ENCODE measurements at places on chromosomes 7 and 10.

DNA sequence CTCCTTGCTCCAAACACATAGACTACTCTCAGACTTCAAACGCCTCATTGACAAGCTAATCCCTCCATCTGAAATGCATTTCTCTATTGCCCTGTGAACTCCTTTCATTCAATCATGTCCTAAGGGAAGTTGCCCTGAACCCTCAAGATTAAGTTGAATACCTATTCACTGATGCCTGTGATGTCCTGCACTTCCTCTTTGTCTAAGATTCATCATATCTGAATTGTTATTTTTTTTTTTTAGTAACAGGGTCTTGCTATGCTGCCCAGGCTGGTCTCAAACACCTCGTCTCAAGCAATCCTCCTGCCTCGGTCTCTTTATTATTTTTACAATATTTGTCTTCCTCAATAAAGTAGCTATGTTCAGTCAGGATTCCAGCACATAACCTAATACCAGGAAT, 3.2 kb downstream of the PSMA2 start:
- DNase-seq = no peak

DNA sequence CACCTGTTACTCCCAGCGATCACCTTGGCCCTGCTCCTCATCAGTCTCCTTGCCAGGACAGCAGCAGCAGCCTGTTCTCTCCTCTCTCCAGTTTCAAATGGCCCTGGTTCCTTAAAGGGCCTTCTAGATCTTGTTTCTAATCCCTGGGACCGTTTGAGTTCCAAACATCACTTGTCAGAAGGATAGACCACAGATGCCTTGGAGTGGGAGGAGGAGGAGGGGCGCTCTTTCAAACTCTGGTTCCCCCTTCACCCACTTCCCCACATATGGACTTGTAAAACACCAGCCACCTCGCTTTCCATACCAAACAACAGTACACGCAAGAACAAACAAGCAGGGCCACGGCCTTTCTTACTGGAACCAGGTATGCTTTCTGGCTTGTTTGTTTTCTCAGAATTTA, 104.8 kb downstream of the PLXNA4 start:
- no peak for DNase-seq

- no peak for DNase-seq
These were observed 281.0 kb downstream of the ABCA13 start for GRCh38 chr7:48452218-48452617.

DNA sequence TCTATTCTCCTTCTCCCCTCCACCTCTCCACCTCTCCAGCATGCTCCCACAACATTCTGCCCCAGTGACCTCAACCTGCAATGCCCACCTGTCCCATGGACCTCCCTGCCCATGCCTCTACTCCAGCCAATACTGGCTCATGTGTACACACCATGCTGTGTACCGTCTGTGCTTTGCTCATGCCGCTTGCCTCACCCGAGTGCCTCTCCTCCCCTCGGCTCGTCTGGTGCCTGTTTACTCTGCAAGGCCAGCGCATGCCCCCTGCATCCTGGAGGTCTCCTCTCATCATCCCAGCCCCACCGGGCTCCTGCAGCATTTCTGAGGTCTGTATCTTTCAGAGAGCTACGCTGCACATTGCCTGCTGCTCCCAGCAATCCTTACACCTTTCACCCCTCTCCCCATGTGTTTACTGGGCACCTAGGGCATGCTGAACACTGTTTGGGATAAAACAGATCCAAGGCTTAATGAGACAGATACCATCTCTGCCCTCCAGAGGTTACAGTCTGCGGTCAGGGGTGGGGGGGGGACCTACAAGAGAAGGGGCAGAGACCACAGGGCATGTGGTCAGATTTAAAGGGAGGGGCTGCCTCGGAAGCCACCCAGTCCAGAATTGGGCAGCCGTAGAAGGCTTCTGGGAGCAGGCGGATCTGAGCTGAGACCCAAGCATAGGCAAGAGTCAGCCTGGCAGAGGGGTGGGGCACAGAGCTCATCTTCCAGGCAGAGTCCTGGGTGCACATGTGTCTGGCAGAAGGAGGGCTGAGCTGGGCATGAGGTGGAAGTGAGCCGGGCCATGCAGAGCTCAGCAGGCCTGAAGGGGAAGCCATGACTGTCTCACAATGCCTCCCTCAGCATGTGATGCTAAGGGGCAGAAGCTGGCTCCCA, 29.6 kb upstream of the PSAP start:
- DNase-seq = no peak

DNA sequence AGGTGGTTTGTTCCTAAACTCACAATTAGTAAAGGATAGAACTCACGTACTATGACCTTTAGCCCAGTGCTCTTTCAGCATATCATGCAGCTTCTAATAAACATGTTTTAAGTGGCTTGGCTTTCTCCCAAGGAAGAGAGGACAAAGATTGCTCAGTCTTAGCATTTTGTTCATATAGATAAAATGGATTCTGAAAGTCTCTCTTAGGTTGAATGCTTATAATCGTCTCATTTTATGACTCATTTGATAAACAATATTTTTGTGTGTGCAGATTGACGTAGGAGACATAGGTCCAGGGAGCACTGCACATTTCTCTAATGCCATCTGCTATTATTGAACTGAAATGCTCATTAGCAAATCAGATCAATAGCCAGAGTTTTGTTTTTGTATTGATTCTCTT, 44.8 kb downstream of the GNAT3 start:
- DNase-seq = no peak

DNA sequence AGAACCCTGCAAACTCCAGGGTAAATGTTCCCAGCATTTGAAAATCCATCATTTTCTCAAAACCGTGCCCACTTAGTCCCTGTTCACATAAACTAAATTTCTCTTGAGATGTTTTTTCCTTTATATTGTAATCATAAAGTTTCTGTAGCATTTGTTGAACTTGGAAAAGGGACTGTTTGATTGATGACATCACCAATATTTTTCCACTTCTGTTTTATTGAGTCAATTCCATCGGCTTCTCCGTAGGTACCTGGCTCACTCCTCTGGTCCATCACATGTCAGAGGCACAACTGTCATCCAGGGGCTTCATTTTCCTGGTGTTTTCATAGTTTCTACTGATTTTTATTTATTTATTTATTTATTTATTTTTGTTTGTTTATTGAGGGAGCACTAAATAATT, 462.5 kb upstream of the PFKP start:
- no peak for DNase-seq

- DNase-seq = no peak
These were observed 80.8 kb upstream of the RHOBTB1 start for GRCh38 chr10:61024856-61025201.

GRCh38 chr7:146136357-146136875, 19.8 kb downstream of the CNTNAP2 start:
- no peak for DNase-seq

DNA sequence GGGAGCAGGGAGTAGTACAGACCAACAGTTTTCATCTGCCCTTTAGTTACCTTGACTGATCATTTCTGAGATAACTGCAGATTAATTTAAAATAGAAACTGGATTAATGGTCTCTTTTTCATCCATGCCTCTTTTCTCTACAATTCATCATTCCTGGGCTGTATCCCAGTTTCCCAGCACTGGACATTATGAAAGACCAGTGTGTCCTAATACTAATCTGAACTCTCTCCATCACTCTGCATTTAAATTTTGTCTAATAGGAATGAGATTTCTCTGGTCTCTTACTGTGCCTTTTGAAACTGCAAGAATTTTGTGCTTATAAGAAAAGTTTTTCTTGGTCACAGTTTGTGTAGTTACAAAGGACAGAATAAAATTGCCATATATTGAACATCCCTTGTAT, 12.7 kb downstream of the PLEKHA8 start:
- no peak for DNase-seq

GRCh38 chr7:22129819-22130580, 184.3 kb upstream of the CDCA7L start:
- DNase-seq = no peak

GRCh38 chr7:16594061-16594460, 51.5 kb downstream of the ANKMY2 start:
- peak; percentile 16 for DNase-seq

DNA sequence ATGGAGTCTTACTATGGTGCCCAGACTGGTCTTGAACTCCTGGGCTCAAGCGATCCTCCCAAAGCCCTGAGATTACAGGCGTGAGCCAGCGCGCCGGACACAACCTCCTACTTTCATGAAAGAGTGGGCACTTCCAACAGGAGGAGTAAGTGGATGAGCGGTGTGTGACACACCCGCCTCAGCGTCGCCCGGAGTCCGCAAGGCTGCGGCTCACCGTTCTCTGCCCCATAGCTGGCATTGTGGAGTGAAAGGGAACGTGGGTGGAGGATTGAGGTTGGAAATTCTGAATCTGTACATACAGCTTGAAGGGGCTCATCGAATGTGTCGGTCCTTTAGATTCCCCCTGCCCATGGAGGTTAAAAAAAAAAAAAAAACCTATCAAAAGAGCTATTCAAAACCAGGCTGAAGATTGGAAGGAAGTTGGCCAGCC, 524 bp upstream of the PRXL2A start:
- no peak for DNase-seq

GRCh38 chr10:101776161-101776817, 375 bp upstream of the FGF8 start:
- no peak for DNase-seq

- no peak for DNase-seq
These were observed 213.9 kb downstream of the DYNC1I1 start for GRCh38 chr7:95986178-95986764.

DNA sequence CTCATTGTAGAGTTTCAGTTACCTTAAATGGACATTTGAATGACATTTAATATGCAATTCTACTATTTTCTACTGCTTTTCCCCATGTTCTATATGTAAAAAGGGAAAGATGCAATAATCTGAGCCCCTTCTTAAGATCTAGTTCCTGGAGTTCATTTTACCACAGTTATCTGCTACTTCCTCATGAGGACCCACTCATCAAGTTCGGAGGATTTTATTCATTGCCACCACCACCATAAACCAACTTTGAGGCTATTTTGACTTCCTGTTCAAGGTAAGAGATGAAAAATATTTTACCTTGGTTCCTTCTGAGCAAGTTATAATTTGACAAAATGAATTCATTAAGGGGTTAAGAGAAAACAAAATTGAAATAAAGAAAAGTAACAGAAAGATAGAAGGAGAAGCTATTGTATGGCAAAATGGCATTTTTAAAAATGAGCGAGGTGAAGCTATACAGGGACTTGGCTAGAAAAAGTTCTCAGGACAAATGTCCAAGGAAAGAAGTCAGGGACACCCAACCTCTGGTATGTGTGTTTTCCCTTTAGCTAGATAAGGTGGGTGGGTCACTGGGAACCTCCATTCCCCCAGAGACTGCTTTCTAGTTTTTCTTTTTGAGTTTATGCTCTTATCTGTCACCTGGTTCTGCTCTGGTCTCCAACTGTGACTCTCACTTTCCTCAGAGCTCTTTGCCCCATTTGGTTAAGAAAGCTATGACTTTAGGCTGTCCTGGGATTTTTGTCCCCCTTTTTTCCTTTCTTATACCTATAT, 14.9 kb upstream of the FAM3C start:
- DNase-seq = no peak

- DNase-seq = peak; percentile 34
These were observed 4.8 kb downstream of the STRIP2 start for GRCh38 chr7:129438839-129439651.

GRCh38 chr10:114881417-114881816, 56.6 kb upstream of the TRUB1 start:
- DNase-seq = no peak

GRCh38 chr10:75398200-75398691, 3.3 kb downstream of the ZNF503 start:
- no peak for DNase-seq

DNA sequence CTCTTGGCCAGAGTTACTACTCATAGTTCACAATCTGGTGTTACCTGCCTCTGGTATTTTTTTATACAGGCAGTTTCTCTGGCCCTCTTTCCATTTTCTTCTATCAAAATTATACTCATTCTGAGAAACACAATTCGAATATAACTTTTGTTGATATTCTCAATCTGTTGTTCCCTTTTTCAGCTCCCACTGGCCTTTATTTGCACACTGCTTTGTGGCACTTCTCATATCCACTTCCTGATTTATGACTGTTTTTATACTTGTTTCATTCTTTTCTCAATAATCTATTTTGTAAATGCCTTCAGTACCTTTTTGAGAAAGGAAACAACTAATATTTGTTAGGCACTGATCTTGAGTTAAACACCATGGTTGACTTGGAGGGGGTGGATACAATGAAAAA, 93.8 kb upstream of the HDAC9 start:
- no peak for DNase-seq

- no peak for DNase-seq
These were observed 461.9 kb downstream of the KCNMA1 start for GRCh38 chr10:77175631-77176222.

- peak; percentile 24 for DNase-seq
These were observed at the start of the genes ANKIB1 and KRIT1 for GRCh38 chr7:92245487-92246359. ANKIB1 (plus strand) TSS chr7:92245974; CDS start chr7:92294979, 49,005 bp downstream. KRIT1 (minus strand) TSS chr7:92245914; CDS start chr7:92242135, 3,779 bp downstream.

GRCh38 chr10:44938956-44939355, 20.6 kb upstream of the RASSF4 start:
- no peak for DNase-seq

DNA sequence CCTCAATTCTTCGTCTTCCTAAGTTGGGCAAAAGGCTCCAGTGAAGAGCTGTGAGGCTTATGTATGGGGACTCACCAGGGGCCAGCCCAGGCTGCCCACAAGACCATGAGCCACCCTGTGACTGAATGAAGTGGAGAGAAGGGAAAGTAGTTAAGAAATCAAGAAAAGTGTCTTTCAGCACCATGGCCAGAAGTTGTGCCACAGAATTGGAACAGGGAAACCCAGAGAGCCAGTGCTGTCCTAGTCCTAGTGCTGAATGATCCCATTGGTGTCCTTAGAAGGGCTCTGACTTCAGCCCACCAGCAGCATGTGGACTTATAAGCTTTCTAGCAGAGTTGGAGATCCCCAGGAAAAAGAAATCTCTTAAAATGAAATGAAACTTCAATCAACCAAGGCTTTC, 37.0 kb upstream of the CCSER2 start:
- peak; percentile 30 for DNase-seq

DNA sequence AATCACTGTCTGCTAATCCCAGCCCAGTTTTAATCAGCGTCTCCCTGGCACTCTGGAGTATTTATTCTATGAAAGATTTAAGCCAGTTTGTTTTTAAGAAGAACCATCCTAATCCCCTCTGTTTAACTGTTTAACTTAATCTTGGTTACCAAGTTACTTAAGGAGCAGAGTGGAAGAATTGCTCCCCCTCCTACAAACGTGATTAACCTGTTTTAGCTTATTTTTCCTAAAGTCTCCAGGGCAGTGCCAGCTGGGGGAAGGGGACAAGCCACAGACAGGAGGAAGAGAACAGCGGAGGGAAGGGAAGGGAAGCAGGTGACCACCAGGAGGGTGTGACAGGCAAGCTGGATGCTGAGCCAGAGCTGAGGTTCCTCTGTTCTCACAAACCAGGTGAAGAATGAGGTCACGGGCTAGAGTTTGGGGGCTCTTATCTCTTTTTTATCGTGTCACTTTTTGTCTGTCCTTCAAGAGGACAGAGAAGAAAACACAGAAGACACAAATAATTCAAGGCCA, 1.7 kb downstream of the SLC13A4 start:
- no peak for DNase-seq

GRCh38 chr7:92158660-92159575, 20.0 kb downstream of the LRRD1 start:
- peak; percentile 73 for DNase-seq

All from skeletal muscle cell (primary cell).